ENCODE measurements at places on chromosomes 1 and 21.

DNA sequence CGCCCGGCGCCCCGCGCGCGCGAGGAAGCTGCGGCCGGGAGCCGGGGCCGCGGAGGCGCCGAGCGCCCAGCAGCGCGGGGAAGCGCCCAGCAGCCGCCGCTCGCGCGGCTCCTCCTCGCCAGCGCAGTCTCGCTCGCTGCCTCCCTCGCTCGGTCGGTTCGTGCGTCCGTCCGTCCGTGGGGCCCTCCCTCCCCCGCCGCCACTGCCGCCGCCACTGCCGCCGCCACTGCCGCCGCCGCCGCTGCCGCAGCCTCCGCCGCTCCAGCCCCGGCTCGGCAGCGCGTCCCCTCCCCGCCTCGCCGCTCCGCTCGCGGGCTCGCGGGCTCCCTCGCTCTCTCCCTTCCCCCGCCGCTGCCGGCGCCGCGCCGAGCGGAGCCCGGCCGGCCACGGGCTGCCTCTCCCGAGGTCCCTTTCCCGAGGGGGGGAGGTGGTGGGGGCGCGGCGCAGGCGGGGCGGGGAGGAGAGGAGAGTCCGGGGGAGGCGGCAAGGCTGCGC, at the start of gene KCND3:
KCND3 (minus strand) TSS at position 138 of the 495 bp plus-strand sequence.
- no peak for DNase-seq

DNA sequence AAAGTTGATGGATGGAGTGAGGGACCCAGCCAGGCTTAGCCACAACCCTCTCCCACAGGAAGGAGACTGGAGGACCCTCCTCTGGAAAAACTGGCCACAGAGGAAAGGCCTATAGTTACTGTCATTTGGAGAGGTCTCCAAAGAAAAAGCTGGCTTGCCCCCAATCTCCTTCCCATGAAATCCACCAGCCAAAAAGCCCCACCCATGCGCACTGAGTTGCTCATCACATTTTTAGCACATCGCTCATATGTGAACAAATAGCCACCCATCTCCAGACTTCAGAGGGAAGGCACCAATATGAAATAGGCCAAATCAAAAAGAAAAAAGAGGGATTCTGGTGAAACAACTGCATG, 36.9 kb upstream of the QSOX1 start:
- no peak for DNase-seq

GRCh38 chr1:25797939-25798338, 2.1 kb upstream of the SELENON start:
- no peak for DNase-seq

DNA sequence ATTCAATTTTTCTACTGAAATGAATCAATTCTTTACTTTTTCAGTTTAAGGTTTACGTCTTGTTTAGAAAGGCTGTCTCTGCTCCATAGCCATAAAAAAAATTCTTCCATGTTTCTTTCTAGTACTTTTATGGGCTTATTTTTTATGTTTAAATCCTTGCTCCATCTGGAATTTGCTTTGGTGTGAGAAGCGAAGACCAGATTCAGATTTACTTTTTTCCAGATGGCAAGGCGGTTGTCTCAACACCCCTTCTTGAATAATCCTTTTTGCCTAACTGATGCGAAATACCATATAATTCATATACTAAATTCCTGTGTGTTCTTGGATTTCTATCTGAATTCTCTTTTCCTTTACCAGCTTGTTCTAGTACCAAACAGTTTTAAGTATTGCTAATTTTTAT, 101.5 kb downstream of the C1orf94 start:
- DNase-seq, result no peak

GRCh38 chr1:25818569-25818968, 1.2 kb upstream of the MTFR1L start:
- no peak for DNase-seq

DNA sequence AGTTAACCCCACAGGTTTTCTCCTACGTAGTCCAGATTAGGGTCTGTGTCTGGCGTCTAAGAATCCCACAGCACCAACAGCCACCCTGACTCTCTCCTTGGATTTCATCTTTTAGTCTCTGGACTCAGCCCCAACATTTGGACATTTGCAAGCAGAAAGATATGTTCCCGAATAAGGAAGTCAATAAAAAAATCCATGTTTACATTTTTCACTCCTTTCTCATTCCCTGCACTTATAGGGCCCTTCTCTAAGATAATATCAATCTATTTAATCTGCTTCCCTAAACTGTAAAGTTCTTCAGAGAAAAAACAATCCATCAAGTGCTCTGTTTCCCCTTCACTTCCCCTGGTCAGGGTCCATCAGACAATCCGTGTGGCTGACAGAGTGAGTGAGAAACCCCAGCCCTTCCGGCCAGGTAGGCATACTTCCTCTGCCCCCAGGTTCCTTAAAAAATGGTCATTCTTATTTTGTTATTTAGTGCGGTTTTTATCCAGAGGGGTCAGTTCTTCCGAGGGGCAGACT, 105.9 kb upstream of the CDC42BPA start:
- no peak for DNase-seq

- DNase-seq, result no peak
Measured at GRCh38 chr1:218658269-218658668, 313.1 kb downstream of the TGFB2 start.

DNA sequence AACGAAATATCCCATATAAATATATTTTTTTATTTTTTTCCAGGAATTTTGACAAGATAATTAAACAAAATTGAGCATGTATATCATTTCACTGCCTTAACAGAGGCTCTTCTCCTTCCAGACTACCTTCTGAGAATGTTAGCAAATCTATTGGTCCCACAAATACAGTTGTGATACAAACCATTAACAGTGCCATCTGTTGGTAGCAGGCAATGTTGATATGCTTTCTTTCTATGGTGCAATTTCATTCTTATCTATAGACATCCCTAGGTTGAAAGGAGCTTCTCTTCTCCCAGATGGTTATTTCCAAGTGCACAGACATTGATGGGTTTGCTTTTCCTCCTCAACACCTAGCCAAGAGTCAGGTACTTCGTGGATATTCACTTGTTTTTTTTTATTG, 303.6 kb downstream of the USH2A start:
- no peak for DNase-seq

DNA sequence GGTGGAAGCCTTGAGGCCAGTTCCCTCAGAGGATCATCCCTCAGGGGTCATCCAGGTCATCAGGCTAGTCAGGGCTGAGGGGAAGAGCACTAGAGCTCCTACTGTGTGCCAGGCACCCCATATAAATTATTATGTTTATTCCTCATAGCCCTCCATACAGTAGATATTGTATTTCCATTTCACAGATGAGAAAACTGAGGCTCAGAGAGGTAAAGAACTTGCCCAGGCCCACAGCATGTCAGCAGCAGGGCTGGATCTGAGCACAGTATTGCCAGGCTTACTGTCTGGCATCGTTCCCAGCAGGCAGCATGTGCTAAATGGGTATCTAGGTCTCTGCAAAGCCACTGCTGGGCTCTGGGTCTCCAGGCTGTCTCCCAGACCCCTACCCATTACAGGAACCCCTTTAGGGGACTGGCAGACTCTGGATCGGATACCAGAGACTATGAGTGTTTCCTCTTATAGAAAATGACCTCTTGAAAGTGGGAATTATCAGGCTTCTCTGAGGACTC, 153.3 kb downstream of the PTPRU start:
- no peak for DNase-seq

- no peak for DNase-seq
Measured at GRCh38 chr1:98388441-98388840, 273.1 kb upstream of the SNX7 start.
